Activated T-helper 17 cell treated with anti-CD3 and anti-CD28 coated beads, Interleukin-2, amount 50 U/mL, for 72 hours (primary cell): ENCODE measurements at places on chromosomes 2 and 18.
A peak's percentile ranks its signal among the peaks of the same experiment; 100 is the strongest.

DNA sequence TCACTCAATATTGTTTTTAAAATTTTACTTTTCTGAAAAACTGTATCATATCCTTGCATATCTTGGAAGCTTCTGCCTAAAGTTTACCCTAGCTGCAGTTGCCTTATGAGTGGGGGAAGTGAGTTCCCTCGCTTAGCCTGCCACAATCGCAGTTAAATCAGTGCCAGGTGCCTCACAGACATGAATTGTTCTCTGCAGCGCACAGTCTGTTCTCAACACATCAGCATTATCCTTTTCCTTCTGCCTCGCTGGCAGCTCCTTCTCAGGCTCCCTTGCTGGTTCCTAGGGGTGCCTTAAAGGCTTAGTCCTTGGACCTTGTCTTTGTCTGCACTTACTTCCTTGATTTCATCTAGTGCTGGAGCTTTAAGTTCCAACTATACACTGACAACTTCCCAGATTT lies 132.8 kb downstream of the TTC27 start:
- ATAC-seq = no peak

- no peak for ATAC-seq
Observed at GRCh38 chr2:47354013-47354847, 48.7 kb upstream of the MSH2 start.

DNA sequence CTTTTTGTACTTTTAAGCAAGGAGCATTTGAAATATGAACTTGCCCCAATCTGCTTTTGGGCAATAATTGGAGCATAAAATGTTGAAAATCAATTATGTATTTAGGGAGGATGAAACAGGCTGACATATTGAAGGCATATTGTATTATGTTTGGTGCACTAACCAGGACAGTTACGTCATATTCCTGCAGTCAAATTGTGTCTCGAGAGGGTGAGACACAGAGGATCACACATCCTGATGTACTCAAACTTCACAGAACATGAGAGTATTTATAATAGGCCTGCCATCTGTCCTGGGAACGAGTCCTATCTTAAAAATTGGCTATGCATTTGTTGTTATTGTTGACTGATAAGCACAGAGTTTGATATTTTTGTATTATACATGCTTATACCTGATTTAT lies 44.7 kb downstream of the TANC1 start:
- ATAC-seq = no peak

- peak; percentile 56 for ATAC-seq
Observed at GRCh38 chr18:8478166-8478967, 130.9 kb upstream of the RAB12 start.

DNA sequence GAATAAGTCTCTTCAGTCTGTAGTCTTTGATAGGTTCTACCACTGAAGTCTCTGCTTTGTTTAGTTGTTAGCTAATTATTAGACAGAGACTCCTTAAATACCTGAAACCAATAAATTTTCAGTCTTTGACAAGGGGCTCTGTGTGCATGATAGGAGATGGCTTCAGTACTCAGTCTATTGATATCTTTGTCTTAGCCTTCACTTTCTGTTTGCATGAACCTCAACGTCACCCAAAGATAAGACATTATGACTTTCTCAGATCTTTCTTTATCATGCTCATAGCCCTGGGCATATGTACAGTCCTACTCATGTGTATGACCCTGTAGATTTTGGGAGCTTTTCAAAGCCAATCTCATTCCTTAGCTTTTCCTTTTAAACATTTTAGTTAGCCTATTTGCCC lies 183.5 kb upstream of the GCFC2 start:
- ATAC-seq = no peak

DNA sequence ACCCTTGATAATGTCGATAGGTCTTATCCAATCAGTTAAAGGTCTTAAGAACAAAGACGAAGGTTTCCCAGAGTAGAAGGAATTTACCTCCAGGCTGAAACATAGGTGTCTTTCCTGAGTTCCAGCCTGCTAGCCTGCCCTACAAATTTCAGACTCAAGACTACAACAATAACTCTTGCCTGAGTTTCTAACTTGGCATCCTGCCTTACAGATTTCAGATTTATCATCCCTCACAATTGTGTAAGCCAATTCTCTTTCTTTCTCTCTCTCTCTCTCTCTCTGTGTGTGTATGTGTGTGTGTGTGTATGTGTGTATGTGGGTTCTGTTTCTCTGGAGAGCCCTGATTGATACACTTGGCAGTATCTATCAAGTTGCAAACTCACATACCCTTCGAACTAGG lies 37.2 kb upstream of the B4GALT6 start:
- ATAC-seq = no peak

DNA sequence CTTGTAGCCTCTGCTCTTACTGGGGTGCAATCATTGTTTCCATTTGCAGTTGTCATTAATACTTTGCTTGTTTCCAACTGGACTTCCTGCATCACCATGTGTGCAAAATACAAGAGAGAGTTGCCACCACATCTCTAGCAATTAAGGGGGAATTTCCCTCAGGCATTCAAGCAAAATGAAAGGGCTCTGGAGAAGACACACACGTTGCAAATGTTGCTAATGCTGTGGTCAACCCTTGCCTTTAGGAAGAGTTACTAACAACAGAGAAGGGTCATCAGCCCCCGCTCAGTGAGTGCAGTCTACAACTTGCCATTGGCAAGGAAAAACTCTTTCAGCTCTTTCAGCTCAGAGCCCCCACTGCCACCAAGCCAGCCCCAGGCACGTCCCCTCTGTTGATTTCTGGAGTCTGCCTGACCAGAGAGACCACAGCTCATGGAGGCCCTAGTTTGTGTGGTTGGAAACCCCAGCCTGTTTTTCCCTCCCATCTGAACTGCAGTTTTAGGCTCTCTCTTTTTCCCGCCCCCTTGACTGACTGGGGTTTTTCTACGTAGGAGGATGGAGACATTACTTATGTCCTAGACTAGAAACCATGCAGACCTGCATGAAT lies 25.9 kb upstream of the GPR45 start:
- peak; percentile 24 for ATAC-seq

DNA sequence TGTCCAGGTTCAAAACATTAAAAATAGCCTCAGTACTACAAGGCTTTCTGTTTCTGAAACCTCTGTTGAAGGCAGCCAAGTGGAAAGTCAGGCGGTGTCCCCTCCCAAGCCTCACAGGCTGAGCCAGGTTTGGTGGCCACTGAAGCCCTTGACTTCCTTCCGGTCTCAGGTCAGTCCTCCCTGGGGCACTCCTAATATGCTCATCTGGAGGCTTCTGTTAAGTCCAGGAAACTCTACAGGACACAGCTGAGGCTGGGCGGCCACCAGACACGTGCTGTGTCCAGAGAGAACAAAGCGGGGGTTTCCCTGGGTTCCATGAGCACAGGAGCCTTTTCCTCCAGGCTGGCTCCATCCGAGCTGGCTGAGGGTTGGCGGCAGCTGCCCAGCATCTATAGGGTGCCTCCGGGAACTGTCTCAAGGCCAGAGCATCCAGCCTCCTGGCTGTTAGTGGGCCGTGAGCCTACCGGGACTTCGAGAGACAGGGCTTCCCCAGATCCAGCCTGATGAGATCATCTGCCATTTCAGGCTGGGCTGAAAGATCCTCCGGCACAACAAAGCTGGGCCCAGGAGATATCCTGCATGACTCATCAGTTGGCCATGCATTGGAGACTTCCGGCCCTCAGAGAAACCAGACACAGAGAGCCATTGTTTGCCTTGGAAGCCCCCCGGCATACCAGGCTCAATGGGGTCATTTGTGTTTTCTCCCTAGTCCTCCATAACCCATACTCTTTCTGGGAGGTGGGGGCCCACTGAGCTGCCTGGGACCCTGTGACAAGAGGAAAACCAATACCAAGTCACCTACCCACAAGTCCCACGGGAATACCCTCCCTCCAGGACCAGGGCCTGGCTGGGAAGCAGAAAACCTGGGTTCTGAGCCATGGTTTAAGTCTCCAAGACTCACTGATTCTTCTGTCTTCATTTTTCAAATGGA lies 71.7 kb downstream of the HS1BP3 start:
- ATAC-seq = no peak

DNA sequence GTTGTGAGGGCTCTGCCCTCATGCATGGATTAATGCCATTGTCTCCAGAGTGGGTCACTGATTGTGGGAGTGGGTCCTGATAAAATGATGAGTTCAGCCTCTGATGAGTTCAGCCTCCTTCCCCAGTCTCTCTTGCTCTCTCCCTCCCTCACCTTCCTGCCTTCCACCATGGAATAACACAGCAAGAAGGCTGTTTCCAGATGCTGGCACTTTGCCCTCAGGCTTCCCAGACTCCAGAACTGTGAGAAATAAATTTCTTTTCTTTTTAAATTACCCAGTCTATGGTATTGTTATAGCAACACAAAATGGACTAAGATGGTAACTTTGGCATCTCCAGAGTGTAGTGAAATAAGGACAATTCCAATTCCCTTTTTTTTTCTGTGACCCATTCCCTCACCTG lies 47.1 kb upstream of the MAP4K3 start:
- no peak for ATAC-seq
